COR-L47 (cell line): ENCODE measurements at places on chromosomes 12 and 14.

- DNase-seq: no peak
These were observed 3.2 kb upstream of the SOCS2 start for GRCh38 chr12:93569301-93569655.

- no peak for DNase-seq
These were observed 680.3 kb downstream of the MED13L start for GRCh38 chr12:115597157-115597712.

DNA sequence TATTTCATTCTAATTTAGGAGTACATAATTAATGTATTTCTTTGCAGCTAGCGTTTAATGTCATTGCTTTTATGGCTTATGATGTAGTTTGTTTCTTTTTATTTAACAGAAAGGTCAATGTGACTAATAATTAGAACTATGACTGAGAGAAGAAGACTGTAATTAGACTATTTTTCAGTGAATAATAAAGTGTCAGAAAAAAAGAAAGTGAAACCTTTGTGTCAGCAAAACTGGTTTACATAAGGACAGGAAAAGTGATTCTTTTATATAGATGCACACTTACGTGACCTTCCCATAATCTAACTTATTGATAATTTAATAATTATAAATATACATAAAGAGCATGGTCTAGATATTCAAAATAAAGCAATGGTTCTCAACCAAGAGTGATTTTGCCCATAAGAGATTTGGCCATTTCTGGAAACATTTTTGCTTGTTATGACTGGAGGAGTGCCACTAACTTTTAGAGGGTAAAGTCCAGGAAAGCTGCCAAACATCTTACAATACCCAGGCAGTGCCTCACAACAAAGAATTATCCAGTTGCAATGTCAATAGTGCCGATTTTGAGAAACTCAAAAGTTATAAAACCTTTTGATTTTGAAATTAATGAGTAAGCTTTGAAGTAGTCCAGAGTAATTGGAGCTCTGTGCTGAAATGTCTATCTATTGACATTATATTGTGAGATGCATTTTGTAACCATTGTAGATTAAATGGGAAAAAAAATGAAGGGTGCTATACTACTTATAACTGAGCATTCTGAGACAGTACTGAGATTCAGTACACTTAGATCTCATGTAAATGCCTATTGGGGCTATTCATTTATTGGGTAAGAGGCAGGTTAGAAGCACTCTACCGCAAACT, 227.1 kb downstream of the C12orf50 start:
- DNase-seq: peak; percentile 17

- no peak for DNase-seq
These were observed 36.4 kb upstream of the GARIN6 start for GRCh38 chr12:99611117-99611516.

GRCh38 chr12:31629756-31630732, 29.4 kb upstream of the ETFBKMT start:
- no peak for DNase-seq

GRCh38 chr12:119373001-119373400, 38.5 kb downstream of the CCDC60 start:
- no peak for DNase-seq

DNA sequence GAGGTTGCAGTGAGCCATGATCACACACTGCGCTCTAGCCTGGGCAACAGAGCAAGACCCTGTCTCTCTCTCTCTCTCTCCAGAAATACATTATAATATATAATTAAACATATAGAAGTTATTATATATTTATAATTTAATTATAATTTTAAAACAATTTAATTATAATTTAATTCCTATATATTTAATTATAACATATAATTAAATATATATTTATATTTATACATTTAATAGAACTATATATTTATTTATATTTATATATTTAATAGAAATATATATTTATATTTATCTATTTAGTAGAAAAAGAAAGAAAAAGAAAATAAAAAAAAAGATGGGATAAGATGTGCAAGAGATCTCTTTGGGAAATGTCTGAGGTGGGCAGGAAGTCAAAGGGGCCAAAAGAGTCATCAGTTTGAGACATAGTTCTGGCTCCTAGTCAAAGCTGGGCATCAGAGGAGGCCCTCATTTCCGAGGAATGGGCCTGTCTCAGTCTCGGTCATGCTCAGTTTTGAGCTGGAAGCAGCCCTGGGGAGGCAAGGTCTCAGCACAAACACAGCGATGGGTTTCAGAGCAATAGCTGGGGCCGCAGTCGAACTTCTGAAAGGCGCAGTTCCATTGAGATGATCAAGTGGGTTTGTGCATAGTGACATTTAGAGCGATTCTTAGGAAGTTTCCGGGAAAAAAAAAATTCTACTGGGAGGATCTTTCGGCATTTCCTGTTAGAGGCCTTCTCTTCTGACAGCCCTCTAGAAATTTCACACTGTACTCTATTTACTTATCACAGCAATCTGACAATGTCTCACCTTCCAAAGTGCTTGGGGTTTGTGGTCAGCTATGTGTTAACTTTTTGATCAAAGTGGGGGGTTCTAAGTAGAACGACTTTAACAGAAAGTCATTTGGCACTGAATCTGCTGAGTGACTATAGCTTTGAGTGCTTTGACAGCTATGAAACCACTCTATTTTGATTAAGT, 58.7 kb upstream of the GZMB start:
- no peak for DNase-seq

GRCh38 chr14:104572668-104573067, 6.9 kb upstream of the C14orf180 start:
- no peak for DNase-seq

- DNase-seq: peak; percentile 67
These were observed 77.2 kb downstream of the SERPINA3 start for GRCh38 chr14:94689218-94689984.

DNA sequence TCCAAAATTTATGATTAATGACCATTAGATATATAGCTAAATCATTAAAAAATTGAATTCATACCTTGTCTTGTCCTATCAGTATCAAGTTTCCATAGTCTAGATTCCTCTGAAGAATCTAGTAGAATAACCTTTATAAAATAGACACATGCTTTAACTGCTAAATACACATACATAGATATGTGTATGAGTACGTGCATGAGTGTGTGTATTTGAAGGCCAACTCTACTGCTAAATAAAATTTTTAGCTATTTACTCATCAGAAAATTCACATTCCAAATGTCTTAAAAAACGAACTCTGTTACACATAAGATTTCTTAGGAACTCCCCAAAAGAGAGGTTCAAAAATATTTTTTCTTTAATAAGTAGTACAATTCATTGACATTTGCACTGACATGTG, 233.0 kb downstream of the SSPN start:
- no peak for DNase-seq

DNA sequence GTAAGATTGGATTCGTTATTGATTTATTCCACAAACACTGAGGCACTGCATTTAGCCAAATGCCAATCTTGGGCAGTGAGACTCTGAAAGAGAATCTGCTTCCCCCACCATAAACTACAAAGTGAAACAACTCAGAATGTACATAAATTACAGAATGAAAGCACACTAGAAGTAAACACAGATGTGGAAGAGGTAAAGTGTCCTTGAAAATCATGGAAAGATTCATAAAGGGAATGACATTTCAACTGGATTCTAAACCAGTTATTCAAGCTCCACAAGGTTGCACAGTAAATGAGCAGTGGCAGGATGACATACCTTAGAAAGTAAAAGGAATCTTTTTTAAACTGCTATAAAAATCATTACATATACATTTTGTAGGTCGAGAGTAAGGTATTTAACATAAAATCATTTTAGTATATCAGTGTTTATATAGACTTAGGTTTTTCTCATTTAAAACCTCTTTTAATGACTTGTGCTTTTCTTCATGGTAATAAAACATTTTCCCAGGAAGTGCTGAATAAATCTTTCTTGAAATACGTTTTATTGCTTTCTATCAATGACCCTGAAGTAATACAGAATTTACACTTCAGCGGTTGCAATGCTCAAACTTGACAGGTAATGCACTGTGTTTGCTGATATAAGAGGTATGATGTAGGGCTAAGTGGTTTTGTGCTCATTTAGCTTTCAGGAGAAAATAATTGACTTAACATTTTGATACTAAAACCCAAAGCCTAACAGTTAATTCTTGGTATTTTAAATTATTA, 270.6 kb downstream of the NAV3 start:
- no peak for DNase-seq

- DNase-seq: no peak
These were observed 90.2 kb downstream of the KDM2B start for GRCh38 chr12:121490401-121491281.

DNA sequence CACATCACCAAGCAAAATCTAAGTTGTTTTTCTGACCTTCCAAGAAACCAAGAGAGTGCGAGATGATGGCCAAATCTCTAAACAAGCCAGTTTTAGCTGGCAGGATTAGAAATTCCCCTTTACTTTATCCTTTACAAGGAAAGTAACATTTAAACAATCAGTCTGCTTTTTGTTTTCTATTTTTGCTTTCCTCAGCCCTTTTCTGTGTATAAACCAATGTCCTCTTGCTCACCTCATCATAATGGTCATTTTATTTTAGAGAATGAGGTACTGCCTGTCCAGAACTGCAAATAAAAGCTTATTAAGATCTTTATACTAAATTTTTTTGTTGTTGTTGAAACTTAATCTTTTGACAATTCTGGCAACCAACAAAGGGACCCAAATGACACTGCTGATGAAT, 442.4 kb upstream of the GARIN6 start:
- DNase-seq: no peak

DNA sequence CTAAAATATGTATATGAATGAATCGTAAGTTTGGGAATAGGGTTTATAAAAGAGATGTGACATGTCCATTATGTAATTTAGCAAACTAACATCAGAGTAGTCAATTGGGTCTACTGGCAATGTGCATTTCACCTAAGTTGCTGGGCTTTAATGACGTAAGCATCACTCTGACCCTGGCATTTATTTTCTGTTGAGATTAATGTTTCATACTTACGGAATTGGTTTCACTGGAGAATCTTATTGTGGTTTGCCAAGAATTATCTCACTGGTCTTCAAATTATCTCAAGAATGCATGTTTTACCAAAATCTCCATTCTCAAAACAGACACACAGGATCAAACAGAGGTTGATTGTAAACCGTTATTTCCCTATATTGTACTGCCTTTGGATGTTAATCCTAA, 437.1 kb downstream of the NPAS3 start:
- DNase-seq: no peak

DNA sequence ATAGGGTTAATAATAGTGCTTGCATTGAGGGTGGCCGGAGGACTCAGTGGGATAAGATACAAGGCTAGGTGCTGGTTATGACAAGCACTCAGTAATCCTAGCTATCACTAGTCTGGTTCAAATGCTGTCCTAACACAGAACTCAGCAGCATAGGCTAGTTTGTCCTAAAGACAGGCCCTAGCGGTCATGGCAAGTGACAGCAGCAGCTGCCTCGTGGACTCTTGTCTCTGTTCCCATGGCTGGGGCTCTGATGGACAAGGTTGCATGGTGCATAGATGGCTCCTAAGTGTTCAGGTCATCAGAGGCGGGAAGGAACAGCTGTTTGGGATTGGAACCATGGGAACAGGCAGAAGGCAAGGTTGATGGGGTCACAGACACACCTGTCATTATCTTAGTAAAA, 42.4 kb upstream of the IGF1 start:
- no peak for DNase-seq

- peak; percentile 33 for DNase-seq
These were observed 2.4 kb upstream of the RNASE7 start for GRCh38 chr14:21039585-21040369.

DNA sequence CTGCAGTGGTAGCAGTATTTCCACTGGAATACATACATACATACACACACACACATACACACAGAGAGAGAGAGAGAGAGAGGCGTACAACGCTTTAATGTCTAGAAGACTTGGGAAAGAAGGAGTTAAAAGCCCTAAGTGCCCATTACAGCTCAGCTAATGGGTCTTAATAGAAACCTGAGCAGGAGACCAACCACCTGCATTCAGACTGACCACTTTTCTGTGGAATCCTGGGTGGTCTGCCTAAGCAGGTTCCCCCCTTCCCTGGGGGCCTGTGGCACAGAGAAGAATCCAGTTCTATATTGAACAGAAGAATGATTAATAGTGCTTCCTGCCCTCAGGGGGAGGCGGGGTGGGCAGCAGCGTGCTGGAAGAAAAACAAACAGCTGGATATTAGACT, 312.4 kb upstream of the PRKD1 start:
- no peak for DNase-seq
